ENCODE measurements at places on chromosomes 2 and 18.

DNA sequence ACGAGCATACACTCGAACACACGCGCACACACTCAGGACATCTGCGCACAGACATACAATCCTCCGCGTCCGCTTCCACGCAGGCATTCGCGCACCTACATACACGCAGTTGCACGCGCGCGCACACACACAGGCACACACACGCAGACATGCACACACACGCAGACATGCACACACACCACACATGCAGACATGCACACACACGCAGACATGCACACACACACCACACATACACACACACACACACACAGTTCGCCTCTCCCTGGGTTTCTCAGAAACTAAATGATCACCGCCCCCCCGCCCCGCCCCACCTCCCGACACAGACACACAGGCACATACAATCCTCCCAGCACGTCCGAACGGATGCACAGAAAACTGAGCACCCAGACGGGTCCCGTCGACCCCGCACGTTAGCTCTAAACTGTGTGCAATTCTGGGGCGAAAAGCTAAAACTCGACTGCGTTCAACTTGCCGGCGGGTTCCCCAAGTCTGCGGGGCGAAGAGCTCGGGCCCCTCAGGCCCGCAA lies 1.0 kb downstream of the EPHA4 start:
- peak; percentile 3 for DNase-seq

- DNase-seq = no peak
Observed at GRCh38 chr2:237549643-237550415, 16.5 kb upstream of the PRLH start.

DNA sequence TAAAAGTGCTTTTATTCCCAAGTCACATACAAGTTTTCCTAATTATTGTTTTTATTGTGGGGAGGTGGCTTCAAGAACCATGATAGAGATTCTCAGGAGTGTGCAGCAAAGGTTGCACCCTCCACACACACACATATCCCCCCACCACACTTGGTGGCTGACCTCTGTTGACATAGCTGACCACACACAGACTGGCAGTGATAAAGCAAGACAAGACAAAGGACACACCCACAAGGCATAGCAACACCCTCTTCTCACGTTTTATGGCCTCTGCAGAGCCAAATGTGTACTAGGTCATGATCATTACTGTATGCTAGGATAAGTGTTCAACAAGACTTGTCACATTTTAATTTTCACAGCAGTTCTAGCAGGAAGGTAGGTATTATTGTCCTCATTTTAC lies 143.0 kb upstream of the EPC2 start:
- DNase-seq = peak; percentile 7

DNA sequence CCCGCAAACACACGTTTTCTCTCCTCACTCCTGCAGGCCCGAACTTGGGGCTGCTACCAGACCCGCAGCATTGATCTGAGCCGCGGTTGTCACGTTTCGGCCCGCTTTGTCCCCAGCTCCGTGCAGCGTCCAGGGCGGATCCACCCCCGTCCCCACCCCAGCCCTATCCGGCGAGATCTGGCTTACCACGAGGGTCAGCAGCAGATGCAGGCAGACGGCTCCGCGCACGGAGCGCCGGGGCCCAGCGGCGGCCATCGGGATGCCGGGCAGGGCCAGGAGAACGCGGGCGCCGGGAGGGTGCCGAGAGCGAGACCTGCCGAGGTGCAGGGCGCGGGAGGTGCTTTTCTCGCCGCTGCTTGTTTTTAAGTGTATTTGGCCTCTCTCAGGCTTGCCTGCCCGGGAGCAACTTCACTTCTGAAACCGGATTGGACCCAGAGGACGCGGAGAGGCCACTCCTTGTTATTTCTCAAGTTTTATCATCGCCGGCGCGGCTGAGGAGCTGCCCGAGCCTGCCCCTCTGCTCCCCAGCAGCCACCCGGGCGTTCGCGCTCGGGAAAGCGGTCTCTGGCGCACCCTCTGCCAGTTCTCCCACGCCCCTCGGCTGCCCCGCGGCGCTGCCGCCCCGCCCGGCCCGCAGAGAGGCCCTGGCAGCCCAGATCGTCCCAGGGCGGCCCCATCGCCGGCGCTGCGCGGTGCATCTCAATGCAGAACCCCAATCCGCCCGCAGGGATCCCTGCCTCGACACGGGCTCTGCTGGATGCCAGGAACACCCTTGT lies at the start of gene DSC3:
DSC3 (minus strand) TSS at position 337 of the 776 bp plus-strand sequence; CDS start at position 255, 82 bp downstream.
- no peak for DNase-seq

- DNase-seq = no peak
Observed at GRCh38 chr2:241770936-241771285, 5.7 kb upstream of the GAL3ST2 start.

GRCh38 chr18:34219651-34220050 lies 5.1 kb downstream of the NOL4 start:
- no peak for DNase-seq

DNA sequence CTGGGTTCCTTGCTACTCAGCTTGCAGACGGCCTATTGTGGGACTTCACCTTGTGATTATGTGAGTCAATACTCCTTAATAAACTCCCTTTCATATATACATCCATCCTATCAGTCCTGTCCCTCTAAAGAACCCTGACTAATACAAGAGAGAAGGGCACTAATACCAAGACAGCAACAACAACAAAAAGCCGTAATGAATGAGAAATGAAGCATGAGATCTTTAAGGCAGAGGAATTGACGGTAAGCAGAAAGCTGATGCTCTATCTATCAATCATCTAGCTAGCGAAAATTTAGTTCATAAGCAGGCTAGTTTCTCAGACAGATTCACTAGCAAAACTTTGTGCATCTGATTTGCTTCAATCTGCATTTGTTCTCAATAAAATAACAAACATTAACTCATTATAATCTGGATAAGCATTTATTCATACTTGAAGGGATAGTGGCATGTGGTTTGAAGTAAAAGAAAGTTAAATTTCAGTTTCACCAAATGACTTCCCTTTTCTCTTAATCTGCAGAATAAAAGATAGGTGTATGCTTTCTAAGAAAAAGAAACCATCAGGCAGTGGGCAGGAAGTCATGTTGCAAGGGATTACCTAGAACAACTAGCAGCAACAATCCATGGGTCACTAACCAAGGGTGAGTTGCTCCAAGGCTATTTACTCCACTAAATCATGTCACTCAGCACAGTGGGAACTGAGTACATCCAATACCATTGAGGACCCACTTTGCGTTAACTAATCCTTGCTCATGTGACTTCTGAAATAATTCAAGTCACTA lies 376.5 kb downstream of the TMEM182 start:
- no peak for DNase-seq
